ENCODE measurements at places on chromosomes 4 and X. TPM values are rescaled to one million over a fixed set of nuclear protein-coding genes. Genes with fewer than 3 reads are reported as not detected.

The SYNPO2 gene
- 0.35 TPM for total RNA-seq

The PLP1 gene
- not detected for total RNA-seq

The MAGEA2B gene
- not detected for total RNA-seq

The MAGIX gene
- total RNA-seq, result 8.5 TPM

The BEX1 gene
- 0.20 TPM for total RNA-seq

The IGSF1 gene
- total RNA-seq, result 0.70 TPM

The AP1S2 gene
- total RNA-seq, result 78.3 TPM

The COX18 gene
- 22.7 TPM for total RNA-seq

The WWC2 gene
- total RNA-seq, result 221 TPM

The TNIP3 gene
- total RNA-seq, result 0.35 TPM

The PDZD11 gene
- total RNA-seq, result 38.9 TPM

The MAML3 gene
- total RNA-seq, result 2.0 TPM

The SGMS2 gene
- 223 TPM for total RNA-seq

The NPFFR2 gene
- total RNA-seq, result 2.7 TPM

The ZNF711 gene
- 2.6 TPM for total RNA-seq

The LRAT gene
- total RNA-seq, result 0.17 TPM

The SRPX2 gene
- 29.7 TPM for total RNA-seq

The CENPVL3 gene
- 0.10 TPM for total RNA-seq

The RNF150 gene
- 15.5 TPM for total RNA-seq

The P2RY4 gene
- 0.15 TPM for total RNA-seq
